ELR (cell line): ENCODE measurements at places on chromosomes 5 and 9.

- DNase-seq = no peak
Measured at GRCh38 chr9:90872835-90873294, 71.2 kb downstream of the SYK start.

DNA sequence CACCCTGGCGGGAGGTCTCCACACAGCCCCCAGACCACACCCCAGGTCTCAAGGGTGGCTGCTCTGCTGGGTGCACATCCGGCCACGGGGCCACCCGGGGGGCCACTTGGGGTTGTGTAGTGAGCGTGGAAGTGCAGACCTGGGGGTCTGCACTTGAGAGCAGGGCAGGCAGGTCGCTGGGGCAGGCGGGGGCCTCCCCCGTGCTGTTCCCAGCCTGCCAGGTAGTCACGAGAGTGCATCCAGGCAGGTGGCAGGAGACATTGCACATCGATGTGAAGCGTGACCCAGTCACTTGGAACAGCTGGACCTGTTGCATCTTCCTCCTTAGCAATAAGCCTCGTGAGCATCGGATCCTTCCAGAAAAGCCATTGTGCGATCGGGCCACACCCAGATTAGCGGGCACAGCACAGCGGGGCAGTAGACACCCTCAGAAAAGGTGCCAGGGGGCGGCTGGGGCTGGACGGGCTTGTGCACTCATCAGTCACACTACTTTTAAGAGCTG, 4.8 kb upstream of the ENTPD8 start:
- DNase-seq = no peak

DNA sequence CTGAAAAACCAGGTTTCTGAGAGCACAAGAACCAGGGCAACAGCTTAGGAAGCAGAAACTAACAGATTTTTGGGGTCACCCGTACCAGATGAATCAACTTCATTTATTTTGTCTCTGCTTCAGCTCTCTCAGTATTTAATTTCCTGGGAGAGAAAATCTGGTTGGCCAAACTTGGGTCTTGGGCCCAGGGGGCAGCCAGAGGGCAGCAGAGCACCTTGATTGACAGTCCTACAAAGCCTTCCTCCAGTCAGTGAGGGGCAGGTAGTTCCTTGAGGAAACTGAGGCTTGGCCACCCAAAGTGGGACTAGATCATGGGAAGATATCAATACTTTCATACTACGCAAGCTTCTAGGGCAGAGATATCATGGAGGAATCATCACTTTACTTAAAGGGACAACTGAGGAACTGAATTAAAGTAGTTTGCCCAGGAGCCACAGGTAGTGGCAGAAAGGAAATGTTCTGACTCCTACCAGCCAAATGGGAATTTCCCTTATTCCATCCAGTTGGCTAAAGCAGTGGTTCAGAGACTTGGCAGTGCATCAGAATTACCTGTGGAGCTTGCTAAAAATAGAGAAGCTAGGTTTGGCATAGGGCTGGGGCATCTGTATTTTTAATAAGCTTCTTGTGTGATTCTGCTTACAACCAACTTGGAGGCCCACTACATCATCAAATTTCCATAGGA, 21.5 kb upstream of the ARHGAP26 start:
- DNase-seq = peak; percentile 42

GRCh38 chr9:137114613-137115393, at the start of gene DPP7:
Gene DPP7, minus strand, starts transcription at chr9:137114733. Its CDS starts 20 bp downstream, at chr9:137114713.
- peak; percentile 66 for DNase-seq

DNA sequence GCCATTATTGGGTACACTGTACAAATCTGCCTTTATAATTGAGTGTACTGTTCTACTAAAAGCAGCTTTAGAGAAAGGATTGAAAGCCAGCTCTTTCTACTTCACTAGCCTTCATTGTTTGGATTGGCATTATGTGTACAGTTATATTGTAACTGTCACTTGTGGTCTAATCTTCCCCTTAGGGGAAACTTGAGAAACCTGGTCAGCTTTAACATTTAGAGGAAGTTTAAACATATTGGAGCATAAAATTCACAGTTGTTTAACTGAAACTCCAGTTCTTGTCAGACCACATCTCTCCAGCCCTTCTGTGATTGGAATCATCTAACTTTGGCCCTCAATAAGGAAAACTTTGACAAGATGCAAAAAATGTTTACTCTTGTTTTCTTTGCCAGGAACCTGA, 24.6 kb downstream of the PIK3R1 start:
- DNase-seq = no peak

DNA sequence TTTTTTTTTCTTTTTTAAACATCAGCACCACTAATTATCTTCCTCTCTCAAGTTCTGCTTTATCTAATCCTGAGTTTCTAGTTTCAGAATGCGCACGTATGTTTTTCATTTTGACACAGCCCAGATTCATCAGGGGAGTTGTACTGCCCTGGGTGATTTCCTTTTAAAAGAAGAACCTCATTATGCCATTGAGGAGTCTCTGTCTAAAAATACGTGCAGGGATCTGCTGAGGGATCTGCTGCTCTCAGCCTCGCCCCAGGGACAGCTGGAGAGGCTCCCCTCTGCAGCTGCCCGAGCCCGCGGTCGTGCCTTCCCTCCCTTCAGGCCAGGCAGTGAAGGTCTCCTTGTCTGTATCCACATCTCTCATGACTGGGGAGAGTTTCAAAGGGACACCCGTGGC, 273.1 kb downstream of the ARHGEF28 start:
- DNase-seq = no peak

DNA sequence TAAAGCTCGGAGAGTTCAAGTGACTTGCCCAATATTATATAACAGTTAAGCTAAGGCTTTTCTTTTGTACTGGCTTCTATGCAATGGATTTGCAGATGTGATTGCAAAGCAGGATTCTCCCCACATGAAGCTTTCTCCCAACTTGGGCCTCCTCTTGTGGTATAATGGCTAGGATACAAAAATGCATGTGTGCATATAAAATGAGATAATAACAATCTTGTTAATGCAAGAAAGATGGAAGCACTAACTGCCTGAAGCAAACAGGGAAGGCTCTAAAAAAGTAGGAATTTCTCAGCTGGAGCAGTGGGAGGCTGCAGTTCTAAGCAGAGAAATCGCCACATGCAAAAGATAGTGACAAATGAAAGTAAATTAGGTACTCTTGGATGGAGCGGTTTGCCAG, 444.2 kb upstream of the RIOK2 start:
- no peak for DNase-seq

- no peak for DNase-seq
Measured at GRCh38 chr5:118069452-118069851, 918.9 kb downstream of the DTWD2 start.

DNA sequence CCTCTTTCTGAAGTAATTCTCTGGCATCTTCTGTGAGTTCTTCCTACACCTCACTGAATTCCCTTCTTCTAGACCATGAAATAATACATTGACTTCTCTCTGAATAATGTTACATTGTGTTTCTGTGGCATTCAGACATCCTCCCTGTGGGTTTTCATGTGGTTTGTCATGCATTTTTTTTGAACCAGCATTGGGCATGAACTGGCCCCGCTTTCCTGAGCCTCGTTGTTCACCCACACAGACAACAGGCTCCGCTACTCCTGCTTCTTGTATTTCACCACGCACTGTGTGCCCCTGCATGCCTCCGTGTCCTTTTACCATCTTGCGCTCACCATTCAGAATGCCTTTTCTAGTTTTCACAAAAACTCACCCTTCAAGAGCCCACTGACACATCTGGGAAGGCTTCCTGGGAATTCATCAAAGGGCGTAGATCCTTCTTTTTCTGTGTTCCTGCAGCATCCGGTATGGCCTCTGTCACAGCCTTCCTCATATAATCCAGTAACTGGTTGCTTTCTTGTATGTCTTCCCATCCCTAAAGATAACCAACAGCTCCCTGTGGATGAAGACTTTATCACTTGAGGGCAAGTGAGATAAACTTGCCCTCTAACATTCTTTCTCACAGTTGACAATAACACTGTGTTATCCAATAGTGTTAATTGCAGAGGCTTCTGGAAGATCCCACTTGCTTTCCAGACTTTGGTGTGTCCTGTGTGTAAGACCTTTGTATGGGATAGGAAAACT, 51.5 kb upstream of the ADAMTSL1 start:
- no peak for DNase-seq

DNA sequence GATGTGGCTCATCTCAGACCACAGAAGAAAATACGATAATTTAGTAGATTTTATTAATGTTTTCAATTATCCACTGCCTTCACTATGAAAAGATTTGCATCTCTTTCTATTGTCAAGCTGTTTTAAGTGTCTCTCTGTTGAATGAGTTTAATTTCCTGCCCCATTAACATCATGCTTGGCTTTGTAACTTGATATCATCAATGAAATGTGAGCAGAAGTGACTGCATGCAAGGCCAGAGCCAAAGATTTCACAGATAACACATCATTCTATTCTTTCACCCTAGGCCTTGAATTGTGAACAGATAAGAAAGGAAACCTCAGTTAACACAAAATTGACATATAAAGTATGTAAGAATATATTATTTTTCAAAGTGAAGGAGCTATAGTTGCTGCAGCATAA, 986.4 kb upstream of the CDH18 start:
- DNase-seq = peak; percentile 2

- no peak for DNase-seq
Measured at GRCh38 chr9:135297456-135298075, 182.0 kb upstream of the PPP1R26 start.

- no peak for DNase-seq
Measured at GRCh38 chr9:27638716-27639115, 65.4 kb upstream of the C9orf72 start.
